Natural killer cell (primary cell): ENCODE measurements at places on chromosomes 1 and 21.
A peak's percentile ranks its signal among the peaks of the same experiment; 100 is the strongest.

- peak; percentile 3 for DNase-seq
These were observed 29.4 kb downstream of the FRRS1 start for GRCh38 chr1:99737016-99737415.

GRCh38 chr21:39182484-39183271 lies 573 bp downstream of the PSMG1 start:
- DNase-seq: no peak

DNA sequence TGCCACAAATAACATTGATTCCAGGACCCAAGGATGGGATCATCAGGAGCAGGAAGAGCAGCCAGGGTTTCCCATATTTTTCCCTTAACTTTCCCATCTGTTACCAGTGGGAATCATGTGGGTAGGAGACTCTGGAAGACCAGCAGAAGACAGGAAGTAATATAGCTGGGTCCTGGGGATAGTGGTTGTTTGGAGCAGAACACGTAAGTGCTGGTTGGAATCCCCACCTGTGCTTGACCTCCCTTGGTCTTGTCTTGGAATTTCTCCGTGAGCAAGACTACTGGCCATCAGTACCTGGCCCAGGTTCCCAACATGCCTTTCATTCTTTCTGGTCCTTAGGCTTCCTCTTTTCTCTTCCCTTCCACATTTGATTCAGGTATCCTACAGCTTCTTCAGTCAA lies 20.9 kb upstream of the SLC27A3 start:
- DNase-seq: no peak

DNA sequence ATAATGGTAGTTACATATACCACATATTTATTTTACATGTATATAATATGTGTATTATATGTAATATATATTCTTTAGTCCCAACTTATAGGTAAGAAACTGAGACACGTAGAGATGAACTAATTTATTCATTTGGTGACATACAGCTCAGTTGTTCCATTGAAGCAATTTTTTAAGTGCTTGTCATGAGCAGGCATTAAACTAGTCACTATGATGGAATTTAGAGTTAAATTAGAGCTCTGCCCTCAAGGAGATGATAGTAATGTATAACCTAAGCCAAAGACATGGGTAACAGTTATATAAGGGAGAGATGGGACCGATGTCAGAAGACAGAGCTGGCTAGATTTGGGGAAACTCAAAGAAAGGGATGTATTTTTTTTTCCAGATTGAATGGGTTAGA lies 83.0 kb downstream of the ST6GALNAC5 start:
- no peak for DNase-seq

DNA sequence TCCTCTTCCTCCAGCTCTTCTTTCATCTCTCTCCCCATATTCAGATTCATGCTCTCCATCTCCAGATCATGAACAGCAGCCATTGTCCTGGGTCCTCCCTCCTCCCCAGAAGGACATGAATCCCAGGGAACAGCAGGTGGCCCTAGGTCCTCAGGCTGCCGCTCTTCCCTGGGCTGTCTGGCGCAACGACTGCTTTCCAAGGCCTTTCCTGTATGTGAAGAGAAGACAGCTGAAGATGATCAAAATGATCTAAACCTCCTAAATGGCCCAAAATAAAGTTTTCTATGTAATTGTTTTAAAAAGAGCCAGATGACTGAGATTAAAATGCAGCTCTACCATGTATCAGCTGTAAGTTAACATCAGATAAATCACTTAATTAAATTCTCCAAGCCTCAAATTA lies 22.5 kb downstream of the RHBDL2 start:
- DNase-seq: no peak

- DNase-seq: no peak
These were observed 6.3 kb downstream of the BTG2 start for GRCh38 chr1:203311368-203312301.

DNA sequence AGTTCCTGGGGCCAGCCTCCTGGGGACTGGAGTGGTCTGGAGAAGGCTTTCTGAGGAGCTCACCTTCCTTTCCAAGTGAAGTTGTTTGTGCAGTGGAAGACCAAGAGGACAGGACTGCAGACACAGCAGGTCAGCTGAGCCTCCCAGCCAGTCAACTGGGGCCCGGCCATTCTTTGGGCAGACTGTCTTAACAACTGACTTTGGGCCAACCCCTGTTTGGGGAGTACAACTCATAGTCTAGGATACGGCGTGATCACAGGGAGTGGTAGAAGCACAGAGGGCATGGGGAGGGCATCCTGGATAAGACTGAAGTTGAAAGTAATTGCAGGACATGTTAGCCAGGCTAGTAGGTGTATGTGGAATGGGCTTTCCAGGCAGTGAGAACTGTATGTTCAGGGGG lies 50.3 kb downstream of the PGM1 start:
- DNase-seq: no peak

GRCh38 chr1:190168893-190169280 lies 308.8 kb downstream of the BRINP3 start:
- no peak for DNase-seq

DNA sequence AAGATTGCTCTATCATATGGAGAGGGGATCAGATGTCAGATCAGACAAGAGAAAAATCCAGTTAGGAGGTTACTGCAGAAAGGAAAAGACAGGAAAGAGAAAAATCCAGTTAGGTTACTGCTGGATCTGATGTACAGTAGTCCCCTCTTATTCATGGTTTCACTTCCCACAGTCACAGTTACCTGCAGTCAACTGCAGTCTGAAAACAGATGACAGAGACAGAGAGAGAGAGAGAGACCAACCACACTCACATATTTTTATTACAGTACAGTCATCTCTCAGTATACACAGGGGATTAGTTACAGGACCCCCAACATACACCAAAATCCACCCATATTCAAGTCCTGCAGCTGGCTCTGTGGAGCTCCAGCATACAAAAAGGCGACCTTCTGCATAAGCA lies 29.3 kb downstream of the NUP133 start:
- DNase-seq: no peak

DNA sequence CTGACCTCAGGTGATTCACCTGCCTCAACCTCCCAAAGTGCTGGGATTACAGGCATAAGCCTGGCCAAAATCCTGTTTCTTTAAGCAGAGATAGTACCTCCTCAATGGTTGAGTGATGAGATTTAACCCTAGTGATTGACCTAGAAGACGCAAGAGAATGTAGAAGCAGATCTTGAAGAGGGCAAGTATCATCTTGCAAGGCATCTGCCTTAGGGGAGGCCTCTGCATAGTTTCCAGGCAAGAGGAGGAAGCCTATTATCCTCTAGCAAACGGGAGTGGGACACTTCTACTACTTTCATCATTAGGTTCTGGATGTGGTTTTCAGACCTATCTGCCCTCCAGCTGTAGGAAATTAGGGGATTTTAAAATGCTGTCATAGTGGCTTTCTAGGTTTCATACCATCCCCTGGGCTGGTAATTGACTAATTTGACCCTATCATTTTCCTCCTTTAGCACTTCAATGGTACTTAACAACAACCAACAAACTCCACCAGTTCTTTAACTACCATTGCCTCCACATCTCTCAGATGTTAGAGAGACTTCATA lies 10.0 kb upstream of the TRIM62 start:
- no peak for DNase-seq

- no peak for DNase-seq
These were observed 180.8 kb downstream of the NPHP4 start for GRCh38 chr1:5811419-5811818.

GRCh38 chr1:12709091-12709491 lies 6.8 kb upstream of the AADACL3 start:
- DNase-seq: no peak

DNA sequence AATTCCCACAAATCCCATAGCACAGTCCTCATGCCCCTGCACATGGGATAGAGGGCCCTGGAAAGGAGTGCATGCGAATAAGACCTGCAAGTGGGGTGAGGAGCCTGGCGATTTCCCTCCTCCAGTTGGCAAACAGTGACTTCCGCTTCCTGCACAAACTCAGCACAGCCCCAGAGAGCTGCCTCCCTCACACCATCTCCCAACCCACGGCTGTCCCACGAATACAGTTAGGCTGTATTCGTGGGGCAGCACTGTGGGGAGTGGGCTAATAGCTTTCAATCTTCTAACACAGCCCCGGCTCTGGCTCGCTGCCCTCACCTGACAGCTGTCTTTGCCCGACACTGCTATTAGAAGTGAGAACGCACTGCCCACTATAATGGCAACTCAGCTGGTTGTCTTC lies 28.2 kb upstream of the CNTN2 start:
- no peak for DNase-seq

GRCh38 chr1:93715529-93716126 lies 34.0 kb upstream of the BCAR3 start:
- DNase-seq: no peak

DNA sequence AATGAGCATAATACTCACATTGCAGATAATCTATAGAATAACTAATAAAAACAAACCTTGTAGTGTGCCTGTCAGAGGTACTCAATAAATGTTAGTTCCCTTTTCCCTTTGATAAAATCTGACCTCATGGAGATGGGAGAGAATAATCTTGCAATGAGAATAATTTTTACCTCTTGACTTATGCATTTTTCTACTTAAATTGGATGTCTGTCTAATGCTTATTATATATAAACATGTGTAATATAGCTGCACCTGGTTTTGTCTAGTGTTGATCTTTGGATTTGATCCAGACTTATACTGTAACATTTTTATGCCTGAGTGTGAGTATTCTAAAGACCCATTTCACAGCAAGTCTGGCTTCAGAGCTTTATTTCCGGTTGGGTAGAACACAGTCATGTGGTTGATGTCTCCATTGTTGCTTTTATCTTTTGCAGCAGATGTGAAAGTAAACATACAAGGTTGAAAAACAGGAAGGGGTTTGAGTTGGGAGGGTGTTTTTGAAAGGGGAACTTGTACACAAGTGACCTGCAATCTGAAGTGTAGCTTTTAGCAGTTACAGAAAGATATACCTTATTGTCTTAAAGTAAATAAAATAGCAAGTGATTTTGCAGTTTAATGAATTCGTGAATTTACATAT lies 12.4 kb downstream of the EPB41 start:
- peak; percentile 89 for DNase-seq

- no peak for DNase-seq
These were observed 15.1 kb upstream of the CD58 start for GRCh38 chr1:116585886-116586285.

DNA sequence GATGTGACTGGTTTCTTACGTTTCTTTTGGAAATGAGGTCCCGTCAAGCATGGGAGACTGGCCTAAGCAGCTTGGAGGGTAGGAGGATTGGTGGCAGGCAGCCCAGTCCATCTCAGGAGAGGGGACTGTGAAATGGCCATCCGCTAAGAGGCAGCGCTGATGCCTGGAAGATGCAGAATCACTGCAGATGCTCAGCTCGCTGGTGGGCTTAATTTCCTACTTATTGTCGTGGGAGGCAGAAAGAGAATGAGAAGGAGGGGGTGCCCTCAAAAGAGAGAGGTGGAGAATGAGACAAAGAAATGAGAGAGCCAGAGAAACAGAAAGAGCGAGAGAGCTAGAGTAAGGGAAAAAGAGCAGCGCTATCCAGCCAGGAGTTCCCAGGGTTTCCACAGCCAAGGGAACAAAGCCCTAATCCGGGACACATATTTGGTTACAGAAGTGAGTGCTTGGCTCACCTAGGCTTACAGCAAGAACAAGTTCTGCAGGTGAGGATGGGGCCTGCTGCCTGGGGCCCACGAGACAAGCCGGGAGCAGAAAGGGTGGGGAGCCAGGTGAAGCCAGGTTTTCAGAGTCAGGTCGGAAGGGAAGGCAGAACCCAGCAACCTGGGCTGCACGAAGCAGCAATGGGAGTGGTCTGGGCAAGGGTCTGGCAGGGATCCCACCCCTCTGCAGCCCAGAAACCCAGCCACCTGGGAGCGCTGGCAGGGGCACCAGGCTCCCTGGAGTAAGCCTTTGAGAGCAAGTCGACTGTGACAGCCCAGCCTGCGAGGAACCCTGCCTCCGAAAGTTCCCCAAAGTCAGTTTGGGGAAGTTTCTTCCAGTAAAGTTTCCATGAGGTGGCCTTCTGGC lies 5.8 kb downstream of the ECE1 start:
- no peak for DNase-seq

DNA sequence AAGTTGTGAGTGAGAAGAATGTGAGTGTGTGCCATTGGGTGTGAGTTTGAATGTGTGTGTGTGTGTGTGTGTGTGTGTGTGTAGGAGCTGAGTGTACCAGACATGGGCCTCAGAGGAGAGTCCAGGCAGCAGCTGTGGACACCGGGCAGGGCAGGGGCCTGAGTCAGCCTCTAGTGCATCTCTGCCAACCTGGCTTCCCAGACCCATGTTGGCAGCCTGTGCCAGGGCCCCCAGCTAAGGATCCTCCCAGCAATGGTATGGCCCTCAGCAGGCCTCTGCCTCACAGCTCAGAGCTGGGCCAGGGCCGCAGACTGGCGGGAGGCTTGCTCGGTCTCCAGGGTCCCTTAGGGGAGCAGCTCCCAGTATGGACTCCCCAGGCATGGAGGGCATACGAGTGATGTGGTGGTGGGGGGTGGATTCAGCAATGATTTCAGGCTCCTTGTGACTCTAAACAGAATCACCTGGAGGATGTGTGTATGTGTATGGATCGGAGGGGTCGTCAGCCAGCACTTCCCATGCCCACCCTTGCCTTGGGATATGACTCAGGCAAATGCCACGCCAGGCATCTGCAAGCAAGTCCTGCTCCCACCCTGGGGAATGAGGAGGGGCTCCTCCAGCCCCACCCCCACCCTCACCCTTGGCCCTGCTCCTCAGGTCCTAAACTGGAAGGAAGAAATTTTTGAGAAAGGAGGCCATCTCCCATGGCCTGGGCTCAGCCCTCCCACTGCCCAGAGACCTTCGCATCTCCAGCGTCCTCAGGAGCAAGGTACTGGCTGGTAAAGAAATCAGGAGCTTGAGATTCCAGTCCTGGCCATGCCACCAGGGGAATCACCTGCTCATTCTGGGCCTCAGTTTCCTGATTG lies 1.8 kb upstream of the FOXO6 start:
- DNase-seq: no peak

DNA sequence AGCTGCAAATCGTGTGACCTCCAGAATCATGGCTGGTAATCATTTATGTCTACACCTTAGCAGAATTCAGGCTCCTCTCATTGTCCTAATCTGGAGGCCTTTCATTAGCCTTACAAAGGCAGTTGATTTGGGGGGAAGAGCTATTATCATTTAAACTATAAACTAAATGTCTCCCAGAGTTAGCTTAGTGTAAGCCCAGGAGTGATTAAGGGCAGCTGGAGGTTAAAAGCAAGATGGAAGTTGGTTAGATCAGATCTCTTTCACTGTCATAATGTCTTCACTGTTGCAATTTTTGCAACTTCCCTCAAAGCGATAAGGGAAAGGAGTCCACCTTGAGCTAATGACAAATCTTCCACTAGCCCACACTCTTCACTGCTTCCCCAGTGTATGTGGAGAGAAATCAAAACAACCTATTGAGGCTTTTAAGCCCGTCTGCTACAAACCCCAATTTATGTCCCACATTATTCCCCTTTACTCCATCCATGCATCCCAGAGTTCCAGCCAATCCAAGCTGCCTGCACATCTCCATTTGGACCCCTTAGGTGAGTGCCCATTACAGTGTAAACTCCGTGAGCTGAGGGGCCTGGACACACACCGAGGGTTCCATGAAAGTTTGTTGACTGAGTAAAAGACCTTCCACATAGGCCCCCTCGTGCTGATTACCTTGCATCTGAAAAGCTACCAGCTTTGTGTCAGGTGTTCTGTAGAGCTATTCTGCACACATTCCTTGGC lies 61.5 kb upstream of the KLHDC7A start:
- no peak for DNase-seq

- no peak for DNase-seq
These were observed 44.2 kb downstream of the WLS start for GRCh38 chr1:68188060-68188538.

- DNase-seq: no peak
These were observed 67.6 kb upstream of the ST6GALNAC5 start for GRCh38 chr1:76799700-76800099.

- peak; percentile 39 for DNase-seq
These were observed 73.5 kb downstream of the LRIG2 start for GRCh38 chr1:113146242-113147072.

- DNase-seq: no peak
These were observed 75.0 kb downstream of the USP24 start for GRCh38 chr1:55140137-55140536.
